Hippocampal formation (tissue), 2 donors: ENCODE measurements at places on chromosomes 7 and 10.

- no peak for DNase-seq
These were observed 22.2 kb downstream of the TYW1B start for GRCh38 chr7:72805526-72806494.

DNA sequence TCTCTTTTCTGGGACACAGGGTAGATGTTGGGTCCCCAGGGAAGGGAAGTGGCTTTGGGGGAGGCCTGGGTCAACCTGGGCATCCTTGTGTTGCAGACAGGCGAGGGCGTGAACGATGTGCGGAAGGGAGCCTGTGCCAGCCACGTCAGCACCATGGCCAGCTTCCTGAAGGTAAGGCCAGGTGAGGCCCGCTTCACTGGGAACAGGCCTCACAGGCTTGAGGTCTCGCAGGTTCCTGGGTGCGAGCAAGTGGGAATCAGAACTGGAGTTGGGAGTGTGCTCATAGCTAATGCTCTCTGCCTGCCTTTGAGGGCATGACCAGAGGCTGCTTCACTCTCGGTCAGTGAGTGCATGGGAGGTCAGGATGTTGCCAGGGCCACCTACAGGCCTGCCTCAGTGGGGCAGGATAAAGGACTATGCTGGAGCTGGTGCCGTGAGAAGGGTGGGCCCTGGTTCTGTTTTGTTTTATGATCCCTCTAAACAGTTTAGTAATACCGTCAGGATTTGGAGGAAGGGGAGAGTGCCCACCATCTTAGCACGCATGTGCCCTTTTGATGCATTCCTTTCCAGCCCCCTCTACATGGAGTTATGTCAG is 8.4 kb downstream of the DBNL start:
- no peak for DNase-seq

- DNase-seq: no peak
These were observed 13.9 kb downstream of the PCLO start for GRCh38 chr7:83148776-83149175.

DNA sequence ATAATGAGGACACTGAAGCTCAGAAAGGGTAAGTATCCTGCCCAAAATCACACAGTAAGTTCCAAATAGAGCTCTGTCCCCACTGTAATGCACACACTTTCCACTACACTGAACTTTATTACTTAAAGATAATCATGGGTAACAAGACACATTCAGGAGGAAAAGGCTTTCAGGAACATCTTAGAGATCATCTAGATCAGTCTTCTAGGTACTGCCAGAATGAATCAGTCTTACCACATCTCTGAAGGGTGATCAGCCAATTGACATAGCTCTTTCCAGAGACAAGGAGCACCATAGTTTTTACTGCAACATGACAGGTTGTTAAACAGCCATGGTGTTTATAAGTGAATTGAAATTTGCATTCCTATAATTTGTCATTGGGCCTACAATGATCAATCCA is 5.4 kb upstream of the HERPUD2 start:
- DNase-seq: no peak

- DNase-seq: peak; percentile 59
These were observed 81.9 kb upstream of the CALN1 start for GRCh38 chr7:72493850-72494661.

- no peak for DNase-seq
These were observed 11.8 kb upstream of the DDIT4 start for GRCh38 chr10:72261784-72262404.

GRCh38 chr7:135770139-135770710 is 21.6 kb upstream of the FAM180A start:
- no peak for DNase-seq

DNA sequence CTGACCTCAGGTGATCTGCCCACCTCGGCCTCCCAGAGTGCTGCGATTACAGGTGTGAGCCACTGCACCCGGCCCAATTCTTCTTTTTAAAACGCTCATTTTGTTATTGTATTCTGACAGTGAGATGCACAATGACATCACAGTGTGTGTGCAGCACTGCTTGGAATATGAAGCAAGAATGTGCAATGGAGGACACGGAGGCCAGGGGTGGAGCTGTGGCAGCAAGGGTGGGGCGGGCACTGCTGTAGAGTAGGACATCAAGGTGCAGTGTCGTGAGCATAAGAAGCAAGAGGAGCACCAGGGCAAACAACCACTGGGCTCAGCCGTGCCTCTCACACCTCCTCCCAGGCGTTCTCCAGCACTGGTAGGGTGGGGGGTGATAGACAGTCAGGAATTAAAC is 26.8 kb upstream of the GRID1 start:
- no peak for DNase-seq

GRCh38 chr10:133616371-133617130 is 10.0 kb downstream of the FRG2B start:
- no peak for DNase-seq

GRCh38 chr10:118473305-118473960 is 122.0 kb downstream of the PRLHR start:
- no peak for DNase-seq

DNA sequence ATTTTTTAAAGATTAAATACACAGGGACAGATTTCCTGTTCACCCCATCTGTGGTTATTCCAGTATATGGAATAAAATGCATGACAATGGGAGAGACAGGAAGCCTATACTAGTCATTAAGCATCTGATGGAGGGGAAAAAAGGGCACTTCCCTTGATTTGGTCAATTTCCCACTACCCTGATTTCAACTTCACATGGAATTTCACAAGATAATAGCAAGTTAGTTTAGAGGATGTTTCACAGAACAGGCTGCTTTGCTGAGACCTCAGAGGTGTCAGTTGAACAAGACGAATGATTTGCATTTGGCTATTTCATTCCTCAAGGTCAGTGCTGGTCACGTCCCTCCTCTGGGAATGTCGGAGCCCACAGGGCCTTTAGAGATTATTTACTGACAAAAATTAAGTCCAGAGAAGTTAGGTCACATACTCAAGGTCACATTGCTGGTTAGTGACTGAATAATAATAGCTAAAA is 4.7 kb upstream of the ITPRIP start:
- no peak for DNase-seq

GRCh38 chr7:75010036-75010435 is 45.5 kb downstream of the CASTOR2 start:
- DNase-seq: no peak

GRCh38 chr10:123429706-123430221 is 236.4 kb upstream of the GPR26 start:
- DNase-seq: no peak

DNA sequence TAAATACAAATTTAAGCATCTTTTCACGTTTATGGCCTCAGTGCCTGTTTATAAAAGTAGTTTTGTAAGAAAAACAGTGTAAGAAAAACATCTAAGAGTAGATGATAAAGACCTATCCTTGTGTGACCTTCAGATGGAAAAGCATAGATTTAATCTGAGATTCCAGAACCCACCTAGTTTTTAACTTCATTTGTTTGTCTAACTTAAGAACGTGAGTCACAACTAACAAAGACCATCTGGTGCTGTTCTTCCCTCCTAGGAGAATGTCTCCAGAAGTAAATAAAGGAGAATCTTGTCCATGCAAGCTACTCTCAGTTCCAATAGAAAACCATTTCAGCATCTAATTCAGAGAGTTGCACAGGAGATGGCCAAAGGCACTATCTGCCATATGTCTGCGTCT is 265.4 kb upstream of the C7orf33 start:
- no peak for DNase-seq

DNA sequence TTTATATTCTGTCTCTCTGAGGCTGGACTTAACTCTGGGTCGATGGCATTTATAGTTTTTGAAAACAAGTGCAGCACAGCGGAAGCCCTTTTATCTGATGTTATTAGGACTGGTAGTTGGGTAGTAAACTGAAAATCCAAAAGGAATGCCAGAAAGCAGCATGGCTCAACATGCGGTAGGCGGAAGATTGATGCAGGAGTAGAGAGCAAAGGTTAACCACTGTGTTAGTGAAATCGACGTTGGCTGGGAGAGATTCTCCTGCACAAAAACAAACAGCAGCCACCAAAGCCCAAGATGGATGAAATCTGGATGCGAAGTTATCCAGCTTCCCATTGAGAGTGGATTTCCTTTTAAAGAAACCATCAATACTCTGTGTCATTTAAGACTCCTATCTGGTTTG is 54.5 kb upstream of the EMX2 start:
- no peak for DNase-seq

GRCh38 chr10:72392571-72392970 is 37.9 kb upstream of the DNAJB12 start:
- no peak for DNase-seq

DNA sequence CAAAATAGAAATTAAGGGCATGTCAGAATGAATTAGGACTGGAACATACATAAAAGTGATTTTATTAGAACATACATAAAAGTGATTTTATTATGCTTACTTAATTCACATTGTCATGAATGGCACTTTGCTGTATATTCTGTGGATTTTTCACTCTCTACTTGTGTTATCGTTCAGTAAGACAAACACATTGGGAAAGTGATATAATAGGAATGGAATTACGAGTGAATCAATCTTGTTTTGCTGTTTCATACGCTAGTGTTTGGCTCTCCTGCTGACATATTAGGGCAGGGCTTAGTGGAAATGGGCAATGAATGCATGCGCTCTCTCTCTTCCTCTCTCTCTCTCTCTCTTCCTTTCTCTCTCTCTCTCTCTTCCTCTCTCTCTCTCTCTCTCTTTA is 561.1 kb downstream of the ACTR3B start:
- DNase-seq: no peak

GRCh38 chr10:526651-527312 is 162.7 kb downstream of the DIP2C start:
- no peak for DNase-seq

GRCh38 chr7:2624293-2624886 is 7.4 kb upstream of the TTYH3 start:
- DNase-seq: no peak

DNA sequence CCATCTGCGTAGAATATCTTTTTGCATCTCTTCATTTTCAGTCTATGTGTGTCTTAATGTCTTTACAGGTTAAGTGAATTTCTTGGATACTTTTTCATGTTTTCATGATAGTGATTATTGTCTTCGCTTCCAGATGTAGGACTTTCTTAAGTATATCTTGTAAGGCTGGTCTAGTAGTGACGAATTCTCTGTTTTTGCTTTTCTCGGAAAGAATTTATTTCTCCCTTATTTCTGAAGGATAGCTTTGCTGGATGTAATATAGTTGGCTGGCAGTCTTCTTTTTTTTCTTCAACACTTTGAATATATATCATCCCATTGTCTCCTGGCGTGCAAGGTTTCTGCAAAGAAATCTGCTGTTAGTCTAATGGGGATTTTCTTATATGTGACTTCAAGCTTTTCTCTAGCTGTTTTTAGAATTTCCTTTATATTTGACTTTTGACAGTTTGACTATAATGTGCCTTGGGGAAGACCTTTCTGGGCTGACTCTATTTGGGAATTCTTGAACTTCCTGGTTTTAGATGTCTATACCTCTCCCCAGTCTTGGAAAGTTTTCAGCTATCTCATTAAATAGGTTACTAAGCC is 14.3 kb downstream of the GTPBP4 start:
- no peak for DNase-seq

- peak; percentile 29 for DNase-seq
These were observed 197.4 kb downstream of the ELMO1 start for GRCh38 chr7:37251222-37251621.

DNA sequence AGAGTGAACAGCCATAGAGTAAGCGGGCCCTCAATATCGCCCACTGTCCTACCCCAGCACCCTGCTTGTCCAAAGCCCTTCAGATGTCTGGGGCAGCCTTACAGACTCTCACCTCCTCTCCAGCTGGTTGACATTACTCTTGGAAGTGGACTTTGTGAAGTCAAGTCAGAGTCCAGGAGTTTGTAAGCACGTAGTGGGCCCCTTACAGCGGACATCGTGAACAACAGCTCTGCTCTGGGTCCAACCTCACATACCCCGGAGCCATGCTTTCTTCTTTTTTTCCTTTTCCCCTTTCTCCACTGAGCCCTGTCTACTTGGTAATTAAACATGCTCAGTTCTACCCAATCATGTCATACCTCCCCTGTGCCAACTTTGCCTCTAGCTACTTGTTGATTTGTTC is 17.5 kb downstream of the HNRNPF start:
- DNase-seq: no peak

DNA sequence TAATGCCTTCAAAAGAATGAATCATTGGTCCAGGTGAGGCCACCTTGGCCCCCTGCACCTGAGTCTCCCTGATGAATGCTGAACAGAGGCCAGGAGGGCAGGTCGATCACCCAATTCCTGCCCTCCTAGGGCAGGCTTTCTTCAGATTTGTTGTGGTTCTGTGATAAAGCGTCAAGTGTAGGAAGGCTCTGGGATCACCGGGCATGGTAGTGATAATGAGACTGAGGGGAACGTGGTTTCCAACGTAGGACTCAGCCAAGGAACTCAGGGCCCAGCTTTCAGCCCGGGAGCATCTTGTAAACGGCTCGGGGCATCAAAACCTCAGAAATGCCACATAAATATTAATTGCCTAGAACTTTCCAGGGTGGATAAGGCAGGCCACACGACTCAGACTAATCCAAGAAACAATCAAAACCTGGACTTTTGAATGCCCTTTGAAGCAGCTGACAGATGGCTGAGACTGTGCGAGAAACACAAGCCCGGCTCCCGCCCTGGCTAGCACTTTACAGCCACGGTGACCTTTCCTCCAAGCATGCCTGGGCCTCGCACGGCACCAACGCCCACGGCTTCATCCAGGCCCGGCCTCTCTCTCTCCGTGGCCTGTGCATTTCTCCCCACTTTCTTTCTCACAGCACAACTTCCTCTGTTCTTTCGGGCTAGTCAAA is 239.3 kb upstream of the GRB10 start:
- no peak for DNase-seq

DNA sequence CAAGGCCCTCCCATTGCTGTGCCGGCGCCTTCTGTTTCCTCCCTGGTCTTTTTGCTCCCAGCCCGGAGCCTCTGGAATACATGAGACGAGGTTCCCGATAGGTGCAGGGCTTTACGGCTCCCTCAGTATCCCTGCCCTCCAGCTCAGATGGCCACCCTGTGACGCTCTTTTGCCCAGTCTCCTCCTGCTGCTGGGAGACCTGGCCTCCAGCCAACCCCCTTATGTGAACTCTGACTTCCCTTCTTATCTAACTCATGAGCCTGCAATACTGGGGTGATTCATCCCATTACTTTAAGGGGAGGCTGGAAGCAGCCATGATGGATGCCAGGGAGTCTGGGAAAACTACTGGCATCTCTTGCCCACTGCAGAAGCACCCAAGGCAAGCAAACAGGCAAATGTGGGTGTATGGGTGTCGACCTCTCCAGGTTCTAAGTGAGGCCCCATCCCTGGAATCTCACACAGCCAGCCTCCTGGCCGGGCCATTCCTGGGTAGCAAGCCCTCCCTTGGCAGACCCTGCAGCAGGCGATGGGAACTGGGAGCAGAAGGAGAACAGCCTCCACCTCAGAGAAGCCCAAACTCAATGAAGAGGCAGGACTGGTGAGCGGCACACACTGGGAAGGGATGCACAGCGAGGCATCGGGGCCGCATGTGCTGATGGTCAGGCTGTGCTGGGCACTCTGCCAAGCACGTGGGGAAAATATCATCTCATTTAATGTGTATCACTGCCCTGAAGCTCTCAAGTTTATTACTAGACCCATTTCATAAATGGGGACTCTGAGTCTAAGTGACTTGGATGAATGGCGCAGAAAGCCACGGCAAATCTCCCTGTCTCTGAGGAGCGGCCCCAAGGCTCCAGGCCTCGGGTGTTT is 97.5 kb downstream of the FAM53B start:
- DNase-seq: no peak

GRCh38 chr7:131046246-131046645 is 281.4 kb upstream of the MKLN1 start:
- no peak for DNase-seq
